ENCODE measurements at places on chromosomes 5 and 9.

DNA sequence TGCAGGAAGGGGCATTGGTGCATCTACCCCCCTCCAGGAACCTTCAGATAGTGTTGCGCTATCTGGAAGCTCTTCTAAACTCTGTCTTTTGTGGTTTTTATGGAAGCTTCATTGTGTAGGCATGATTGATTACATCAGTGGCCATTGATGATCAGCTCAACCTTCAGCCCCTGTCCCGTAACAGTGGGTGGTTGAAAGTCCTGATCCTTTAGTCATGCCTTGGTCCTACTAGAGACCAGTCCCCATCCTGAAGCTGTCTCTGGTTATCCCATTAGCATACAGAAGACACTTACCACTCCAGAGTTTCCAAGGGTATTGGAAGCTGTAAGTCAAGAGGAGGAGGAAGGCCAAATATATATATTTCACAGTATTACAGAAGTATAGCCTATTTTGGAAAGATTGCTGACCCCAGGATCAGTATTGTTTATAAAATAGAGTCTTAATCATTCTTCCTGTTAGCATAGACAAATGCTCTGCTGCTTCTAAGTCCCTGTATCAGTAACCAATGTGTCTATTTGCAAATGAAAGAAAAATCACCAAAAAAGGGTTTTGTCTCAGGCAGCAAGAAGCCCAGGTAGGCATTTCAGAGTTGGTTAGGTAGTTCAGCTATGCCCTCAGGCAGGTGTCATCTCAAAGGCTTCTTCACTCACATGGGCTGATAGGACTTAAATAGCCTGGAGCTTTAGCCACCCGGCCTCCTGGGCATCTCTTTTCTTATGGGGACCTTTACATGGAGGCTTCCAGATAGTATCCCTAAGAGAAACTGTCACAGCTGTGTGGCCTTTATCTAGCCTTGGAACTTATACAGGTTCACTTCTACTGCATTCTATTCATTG lies 41.6 kb downstream of the SPIN1 start:
- no peak for DNase-seq

DNA sequence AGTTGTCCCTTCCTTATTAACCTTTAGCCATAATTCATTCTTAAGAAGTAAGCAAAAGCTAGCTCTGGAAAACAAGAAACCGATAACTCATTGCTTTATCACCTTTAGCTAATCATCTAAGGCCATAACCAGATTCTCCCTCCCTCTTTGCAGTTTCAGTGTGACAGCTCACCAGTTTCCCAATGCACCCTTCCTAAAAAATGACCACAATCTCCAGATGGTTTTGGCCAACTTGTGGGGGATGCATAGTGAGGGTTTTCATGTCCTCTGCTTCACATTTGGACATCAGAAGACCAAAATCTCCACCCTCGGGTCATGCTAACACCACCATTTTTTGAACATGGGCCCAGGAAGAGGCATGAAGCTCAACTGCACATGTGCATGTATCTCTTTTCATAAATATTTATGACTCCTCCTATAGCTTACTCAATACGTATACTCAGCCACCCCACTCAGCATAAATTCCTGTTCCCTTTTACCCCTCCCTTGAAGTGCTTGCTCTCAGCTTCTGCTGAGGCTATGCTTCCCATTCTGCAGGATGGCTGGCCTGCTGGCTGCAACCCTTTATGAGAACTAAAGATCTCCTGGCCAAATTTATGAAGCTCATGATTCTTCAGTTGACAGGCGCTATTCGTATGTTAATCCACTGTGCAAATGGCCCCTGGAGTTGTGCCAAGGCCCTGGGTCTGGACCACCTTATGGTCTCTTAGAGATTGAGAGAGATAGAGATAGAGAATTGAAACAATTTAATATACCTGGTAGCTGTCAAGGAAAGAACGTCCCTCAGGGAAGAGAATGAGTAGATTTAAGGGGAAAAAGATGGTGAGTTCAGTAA lies 14.8 kb downstream of the PPP3R2 start:
- DNase-seq, result no peak

DNA sequence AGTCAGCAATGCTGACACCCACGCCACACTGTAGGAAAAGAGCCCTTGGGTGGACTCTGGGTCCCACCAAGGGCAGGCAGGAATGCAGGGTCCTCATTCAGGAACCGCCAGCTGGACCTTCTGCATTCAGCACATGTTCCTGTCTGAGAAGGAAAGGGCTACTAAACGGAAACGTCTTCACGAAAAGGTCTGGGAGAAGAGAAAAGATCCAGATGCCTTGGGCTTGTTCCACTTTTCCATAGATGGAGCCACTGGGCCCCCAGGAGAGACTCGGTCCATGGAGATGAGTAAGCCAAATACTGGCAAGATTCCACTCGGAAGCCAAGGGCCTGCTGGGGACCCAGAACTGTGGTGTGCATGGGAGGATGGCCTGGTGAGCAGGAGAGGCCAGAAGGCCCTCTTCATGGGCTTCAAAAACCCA lies 38.4 kb downstream of the LHFPL2 start:
- DNase-seq, result no peak

DNA sequence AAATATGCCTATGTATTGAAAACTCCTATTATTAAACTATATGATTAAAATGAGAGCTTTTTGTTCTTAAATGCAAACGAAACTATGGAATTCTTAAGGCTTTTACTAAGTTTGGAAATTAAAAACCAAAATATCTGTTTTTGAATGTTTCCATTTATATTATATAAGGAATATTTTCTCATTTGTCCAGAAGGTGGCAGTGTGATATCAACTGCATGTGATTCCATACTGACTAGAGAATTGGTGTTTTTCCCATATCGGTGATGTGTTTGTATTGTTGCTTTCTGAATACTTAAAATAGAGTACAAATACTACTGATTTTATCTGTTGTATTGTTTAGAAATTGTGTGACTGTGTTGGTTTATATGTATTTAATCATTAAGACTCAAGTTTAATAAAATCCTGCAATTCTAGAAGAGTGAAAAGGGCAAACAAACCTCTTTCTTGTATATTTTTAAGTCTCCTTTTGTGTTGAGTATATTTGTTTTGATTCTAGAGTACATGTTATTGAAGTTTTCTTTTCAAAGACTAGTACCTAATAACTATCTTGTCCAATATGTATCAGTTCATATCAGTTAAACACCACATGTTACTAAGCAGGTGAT lies 320.8 kb downstream of the CCDC171 start:
- no peak for DNase-seq

GRCh38 chr9:112247090-112247489 lies 72.0 kb upstream of the SUSD1 start:
- DNase-seq, result no peak

GRCh38 chr9:13414349-13414748 lies 134.9 kb upstream of the MPDZ start:
- no peak for DNase-seq

GRCh38 chr5:169088028-169088725 lies 212.8 kb downstream of the SLIT3 start:
- no peak for DNase-seq

- no peak for DNase-seq
Observed at GRCh38 chr5:134580001-134580460, 52.6 kb downstream of the SAR1B start.

DNA sequence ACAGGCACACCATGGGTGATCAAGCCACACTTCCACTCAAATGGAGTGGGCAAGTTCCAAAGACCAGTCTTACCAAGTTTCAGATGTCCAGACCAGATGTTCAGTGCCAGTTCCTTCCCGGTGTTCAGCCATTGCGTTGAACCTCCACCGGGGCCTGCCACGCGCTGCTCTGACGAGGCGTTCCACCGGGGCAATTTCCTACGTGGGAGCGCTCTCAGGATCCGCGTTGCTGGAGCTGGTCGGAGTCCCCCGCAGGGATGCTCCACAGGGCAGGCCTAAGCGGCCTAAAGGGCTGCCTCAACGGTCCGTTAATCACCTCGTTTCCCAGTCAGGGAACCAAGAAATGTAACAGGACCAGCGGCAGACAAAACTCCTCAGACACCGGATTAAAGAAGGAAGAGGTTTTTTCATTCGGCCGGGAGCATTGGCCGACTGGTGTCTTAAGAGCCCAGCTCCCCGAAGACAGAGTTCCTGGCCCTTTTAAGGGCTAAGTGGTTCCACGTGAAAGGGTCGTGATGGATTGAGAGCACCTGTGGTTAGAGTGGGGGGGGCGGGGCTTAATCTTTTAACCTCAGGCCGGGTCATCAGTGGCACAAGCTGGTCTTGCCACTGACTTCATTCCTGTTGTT lies 35.7 kb upstream of the PPP1R26 start:
- DNase-seq, result no peak

- no peak for DNase-seq
Observed at GRCh38 chr9:134358026-134358661, 31.9 kb downstream of the RXRA start.

DNA sequence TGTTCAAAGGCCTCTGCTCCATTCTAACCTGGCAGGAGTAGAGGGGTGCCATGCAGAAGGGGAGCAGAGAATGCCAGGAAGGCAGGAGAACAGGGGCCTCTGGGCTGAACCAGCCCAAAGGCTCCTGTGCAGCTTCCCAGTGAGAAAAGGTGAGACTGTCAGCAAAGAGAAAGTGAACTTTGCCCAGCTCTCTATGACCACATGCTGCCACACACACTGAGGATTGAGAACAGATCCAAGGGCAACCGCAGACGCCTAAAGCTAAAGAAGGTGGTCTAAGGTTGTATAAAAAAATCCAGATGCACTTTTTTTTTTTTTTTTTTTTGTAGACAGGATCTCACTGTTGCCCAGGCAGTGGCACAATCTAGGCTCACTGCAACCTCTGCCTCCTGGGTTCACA lies 51.4 kb downstream of the ALDH7A1 start:
- DNase-seq, result no peak

GRCh38 chr9:98993570-98993945 lies 49.9 kb downstream of the COL15A1 start:
- DNase-seq, result no peak

DNA sequence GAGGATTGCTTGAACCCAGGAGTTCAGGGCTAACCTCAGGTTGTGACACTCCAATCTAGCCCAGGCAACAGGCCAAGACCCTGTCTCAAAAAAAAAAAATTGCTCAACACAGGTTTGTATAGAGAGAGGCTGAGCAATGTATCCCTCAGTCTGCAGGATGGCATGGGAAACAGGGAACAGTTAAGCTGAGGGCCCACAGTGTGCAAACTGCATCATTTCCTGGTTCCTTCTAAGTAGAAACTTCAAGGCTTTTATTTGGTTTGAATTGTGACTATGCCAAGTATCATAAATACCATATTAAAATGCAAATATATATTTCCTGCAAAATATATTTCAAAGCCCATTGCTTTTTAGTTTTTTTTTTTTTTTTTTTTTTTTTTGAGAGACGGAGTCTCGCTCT lies 13.7 kb upstream of the ROPN1L start:
- no peak for DNase-seq

DNA sequence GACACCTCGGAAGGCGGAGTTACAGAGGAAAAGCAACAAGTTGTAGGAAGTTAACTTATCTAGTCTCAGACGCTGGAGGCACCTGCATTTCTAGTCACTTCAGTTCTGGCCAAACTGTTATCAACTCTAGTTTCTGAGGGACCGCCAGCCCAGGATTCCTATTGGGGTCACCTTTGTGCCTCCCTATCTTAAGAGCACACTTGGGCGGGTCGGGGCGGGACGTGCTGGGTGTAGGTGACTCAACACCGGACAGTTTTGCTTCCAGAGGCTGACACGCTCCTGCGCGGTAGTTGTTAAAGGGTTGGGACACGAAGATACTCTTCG lies 679 bp upstream of the KDM4C start:
- no peak for DNase-seq

DNA sequence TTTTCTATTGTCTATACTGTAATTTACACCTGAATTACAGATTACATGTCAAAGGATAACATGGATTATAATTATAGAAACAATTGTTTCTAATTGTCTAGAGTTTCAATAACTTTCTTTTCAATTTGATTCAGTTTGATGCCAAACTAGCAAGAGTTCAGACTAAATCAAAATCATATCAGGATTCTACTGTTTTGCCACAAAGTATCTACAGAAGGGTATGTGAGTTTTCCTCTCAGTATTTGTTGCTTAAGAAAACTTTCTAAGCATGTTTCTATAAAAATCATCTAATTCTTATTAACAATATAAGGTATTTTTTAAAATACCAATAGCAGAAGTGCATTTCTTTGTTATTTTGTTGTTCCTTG lies 12.5 kb downstream of the SELENOP start:
- no peak for DNase-seq

GRCh38 chr9:6598249-6598725 lies 47.2 kb downstream of the GLDC start:
- no peak for DNase-seq

DNA sequence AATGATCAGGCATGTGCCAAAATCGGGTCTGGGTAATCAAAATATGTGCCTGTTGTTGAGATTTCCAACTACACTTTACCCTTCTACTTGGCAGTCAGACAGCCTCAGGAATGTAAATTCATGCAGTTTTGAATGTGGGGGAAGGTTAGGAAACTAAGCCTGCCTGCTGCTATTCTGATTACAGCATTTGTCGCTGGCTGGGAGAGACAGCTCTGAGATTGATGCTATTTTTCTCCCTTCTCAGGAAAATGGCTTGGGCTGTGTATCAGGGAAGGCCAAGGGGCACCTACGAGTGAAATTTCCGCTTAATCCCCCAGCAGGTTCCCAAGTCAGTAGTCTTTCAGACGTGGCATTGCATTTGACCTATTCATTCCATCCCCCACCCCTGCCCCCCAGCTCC lies 3.6 kb upstream of the RGS7BP start:
- no peak for DNase-seq

- no peak for DNase-seq
Observed at GRCh38 chr5:33725806-33726205, 166.0 kb downstream of the ADAMTS12 start.
